ENCODE measurements at places on chromosomes 6 and 20.

GRCh38 chr6:139129284-139129683, 5.6 kb upstream of the HECA start:
- DNase-seq = no peak

DNA sequence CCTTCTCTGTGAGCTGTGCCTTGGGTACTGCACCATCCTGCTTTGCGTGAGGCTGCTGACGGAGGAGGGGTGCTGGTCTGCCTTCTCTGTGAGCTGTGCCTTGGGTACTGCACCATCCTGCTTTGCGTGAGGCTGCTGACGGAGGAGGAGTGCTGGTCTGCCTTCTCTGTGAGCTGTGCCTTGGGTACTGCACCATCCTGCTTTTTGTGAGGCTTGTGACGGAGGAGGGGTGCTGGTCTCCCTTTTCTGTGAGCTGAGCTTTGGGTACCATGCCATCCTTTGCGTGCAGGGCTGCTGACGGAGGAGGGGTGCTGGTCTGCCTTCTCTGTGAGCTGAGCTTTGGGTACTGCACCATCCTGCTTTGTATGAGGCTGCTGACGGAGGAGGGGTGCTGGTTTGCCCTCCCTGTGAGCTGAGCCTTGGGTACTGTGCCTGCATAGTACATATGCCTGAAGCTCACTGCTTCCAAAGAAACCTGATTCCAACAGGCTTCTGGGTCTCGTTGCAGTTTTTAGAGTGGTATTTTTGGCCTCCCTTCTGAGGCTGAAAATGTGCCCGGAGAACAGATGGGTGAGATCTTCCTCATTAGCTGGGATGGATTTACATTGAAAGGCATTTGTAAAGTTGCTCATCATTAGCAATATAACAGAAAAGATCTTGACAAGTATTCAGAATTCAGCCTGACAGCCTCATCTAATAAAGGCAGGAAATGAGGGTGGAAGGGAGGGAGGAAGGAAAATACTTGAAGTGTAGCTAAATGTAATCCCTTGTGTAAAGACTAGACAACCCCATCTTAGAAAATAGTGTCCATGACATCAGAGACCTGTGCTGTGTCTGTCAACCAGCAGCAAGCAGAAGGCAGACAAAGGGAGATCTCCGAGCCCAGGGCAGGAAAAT, 46.8 kb upstream of the UNC93A start:
- DNase-seq = no peak

- DNase-seq = no peak
Observed at GRCh38 chr6:145423936-145424335, 311.4 kb downstream of the EPM2A start.

- no peak for DNase-seq
Observed at GRCh38 chr6:5994234-5994998, 12.3 kb downstream of the NRN1 start.

DNA sequence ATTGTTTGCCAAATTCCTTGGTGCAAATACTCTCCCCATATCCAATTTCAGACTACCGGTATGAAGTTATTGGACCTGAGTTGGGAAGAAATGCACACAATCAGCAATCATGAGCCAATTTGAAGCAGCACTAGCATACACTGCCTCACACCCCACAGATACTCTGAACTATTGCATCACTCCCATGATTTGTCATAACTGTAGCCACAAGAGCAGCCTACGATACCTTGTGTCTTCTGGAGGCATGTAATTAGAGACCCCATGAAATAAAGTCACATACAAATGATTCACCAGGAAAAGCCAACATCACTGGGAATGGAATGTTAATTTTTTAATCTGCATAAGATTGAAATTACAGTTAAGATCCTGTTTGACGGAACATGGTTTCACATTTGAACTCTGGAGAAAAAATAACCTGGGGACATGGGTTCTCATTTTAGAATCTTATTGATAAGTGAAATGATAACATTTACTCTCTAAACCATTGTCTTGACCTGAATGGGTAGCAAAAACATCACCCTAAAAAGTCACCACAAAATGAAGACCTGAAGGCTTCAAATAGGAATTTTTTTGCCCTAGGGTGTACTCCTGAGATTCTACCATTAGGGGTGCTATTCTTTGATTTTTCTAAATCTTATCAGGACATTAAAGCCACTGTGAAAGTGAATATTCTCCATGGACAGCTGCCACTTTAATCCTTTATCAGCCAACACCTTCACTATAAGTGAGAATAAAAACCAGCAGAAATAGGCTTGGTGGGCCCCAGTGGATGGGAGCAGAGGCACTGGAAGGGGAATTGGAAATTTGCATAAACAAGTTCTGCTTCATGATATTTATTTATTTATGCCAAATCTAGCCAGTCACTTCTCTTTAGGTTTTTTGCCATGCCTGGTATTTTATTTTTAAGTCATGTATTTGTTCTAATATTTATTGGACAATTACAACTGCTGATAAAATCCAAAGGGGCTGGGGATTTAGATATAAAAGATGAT, 34.5 kb upstream of the HBS1L start:
- DNase-seq = no peak

GRCh38 chr6:80523531-80523997, 417.1 kb downstream of the BCKDHB start:
- no peak for DNase-seq

DNA sequence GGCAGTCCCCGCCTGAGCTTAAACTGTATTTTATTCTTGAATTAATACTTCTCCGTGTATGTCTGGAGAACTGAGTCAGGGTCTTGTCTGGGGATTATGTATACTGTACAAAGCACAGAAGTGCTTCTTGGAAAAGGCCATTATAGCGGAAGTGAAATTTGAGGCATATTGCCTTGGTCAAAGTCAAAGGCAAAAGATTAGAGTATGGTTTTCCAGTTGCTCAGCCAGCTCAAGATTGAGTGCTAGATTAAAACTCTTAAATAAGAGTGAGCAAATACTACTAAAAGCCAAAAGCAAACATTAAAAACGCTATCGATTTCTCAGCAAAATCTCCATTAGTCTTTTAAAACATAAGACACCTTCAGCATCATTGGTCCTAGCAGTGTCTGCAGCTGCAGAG, 207.7 kb upstream of the MAN1A1 start:
- no peak for DNase-seq
